ENCODE measurements at places on chromosomes 6 and 20.

GRCh38 chr6:79612918-79613317, 18.2 kb upstream of the SH3BGRL2 start:
- DNase-seq = no peak

GRCh38 chr6:134984821-134985220, 34.9 kb upstream of the ALDH8A1 start:
- DNase-seq = no peak

DNA sequence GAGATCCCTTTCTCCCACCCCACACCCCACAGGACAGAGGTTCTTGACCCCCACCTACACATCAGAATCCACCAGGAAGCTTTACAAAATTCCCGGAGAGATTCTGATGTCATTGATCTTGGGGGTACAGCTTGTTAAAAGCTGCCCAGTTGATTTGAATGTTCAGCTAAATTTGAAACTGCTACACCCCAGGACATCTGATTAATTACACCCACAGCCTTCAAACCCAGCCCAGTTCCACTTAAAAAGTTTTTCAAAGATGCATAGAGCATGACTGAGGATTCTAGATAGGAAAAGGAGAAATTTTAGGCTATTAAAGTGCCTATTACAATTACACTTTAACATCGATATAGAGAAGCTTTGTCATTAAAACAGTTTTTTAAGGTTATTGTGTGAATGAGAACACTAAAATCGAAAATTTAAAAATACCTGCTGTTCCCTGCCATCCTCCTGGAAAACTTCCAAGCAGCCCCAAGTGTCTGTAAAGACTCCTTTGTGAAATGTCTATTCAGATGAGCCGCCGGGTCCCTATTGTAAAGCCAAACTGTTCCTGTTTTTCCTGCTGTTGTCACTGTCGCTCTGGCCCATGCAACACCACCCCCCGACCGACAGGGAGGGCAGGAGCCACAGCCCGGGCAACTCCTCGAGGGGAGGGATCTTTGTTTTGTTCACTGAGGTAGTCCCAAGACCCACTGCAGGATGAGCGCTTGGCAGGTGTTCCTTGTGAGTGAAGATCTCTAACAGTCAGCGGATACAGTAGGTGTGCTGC, 132.5 kb upstream of the PHACTR3 start:
- no peak for DNase-seq

DNA sequence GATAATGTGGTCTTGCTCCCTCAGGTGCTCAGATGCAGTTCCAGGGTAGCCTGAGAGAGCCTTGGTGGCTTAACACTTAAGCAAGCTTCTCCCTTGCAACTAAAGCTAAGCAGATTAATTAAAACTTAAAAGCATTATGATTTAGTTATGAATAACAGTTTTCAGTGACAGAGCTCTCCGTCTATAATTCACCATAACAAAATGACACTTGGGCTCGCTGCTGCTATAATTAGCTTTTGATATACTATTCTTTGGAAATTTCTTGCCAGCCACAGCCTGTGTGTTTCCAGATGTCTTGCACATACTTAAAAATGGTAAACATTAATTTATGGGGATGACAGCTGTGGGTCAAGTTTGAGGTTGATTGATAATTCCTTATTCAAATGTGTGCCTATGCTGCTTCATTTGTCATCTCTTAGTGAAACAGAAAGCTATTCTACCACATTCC, 380.5 kb downstream of the TFAP2B start:
- no peak for DNase-seq

DNA sequence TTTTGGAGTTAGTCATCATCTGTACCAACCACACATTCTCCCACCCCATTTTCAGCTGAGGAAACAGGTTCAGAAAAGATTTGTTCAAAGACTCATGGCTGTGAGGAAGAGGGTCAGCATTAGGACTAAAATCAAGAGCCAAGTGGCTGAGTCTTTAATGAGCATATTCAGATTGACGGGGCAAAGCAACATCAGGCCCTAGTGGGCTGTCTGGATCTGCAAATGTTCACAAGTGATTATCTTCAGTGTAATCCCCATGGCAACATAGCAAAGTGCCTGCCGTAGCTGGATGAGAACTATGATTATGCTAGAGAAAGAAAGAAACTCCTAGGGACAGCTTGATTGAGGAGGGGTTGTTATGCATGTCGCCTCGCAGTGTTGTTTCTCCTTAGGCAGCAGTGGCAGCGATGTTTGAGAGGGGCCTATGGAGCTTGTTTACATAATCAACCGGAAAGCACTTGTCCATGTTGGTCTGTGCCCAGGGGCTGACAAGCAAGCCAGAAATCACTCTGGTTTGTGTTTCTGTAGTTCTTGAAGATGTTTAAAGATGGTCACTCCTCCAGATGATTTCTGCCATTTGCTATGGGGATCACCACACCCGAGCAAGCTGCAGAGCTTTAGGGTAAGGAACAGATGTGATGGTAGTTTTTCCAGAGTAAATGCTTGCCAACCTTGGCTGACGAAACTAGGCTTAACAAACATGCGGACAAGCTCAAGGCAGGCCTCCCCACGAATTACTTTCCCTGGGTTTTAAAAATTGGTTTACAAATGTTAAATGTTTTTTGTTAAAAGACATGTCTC, 124.3 kb upstream of the MLIP start:
- DNase-seq = peak; percentile 30

- DNase-seq = no peak
Measured at GRCh38 chr6:144652292-144652891, 367.3 kb downstream of the UTRN start.

GRCh38 chr20:24423390-24424313, 45.8 kb upstream of the SYNDIG1 start:
- DNase-seq = no peak

GRCh38 chr6:85459224-85459901, 9.5 kb downstream of the NT5E start:
- no peak for DNase-seq
